ENCODE measurements at places on chromosomes 5 and 9.
A peak's percentile ranks its signal among the peaks of the same experiment; 100 is the strongest.

GRCh38 chr5:148972974-148973374 lies 89.9 kb downstream of the SH3TC2 start:
- DNase-seq, result no peak

- DNase-seq, result no peak
Measured at GRCh38 chr9:115411993-115412452, 294.1 kb upstream of the TNC start.

DNA sequence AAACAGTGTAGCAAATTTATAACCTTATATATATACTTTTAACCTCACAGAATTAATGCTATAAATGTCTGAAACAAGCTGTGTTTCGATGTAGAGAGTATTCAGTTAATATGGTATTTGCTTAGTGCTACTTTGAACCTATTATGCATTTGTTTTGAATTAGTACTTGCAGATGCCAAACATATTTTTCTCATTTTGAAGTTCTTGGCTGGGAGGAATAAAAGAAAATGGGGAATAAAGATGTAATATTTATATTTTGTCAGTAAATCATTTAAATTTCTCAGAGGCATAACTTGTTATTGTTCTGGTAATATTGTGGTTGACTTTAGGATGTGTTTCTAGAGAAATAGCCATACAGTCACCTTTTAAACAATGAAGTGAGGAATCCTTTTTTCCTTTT lies 175.9 kb upstream of the IZUMO3 start:
- no peak for DNase-seq

GRCh38 chr9:34647651-34648050 lies 1.2 kb downstream of the GALT start:
- DNase-seq, result no peak

GRCh38 chr9:79371948-79372555 lies 199.7 kb upstream of the TLE4 start:
- no peak for DNase-seq

- DNase-seq, result no peak
Measured at GRCh38 chr5:74116266-74116665, 490.3 kb downstream of the ARHGEF28 start.

- DNase-seq, result no peak
Measured at GRCh38 chr5:33048315-33048714, 337.2 kb downstream of the NPR3 start.

DNA sequence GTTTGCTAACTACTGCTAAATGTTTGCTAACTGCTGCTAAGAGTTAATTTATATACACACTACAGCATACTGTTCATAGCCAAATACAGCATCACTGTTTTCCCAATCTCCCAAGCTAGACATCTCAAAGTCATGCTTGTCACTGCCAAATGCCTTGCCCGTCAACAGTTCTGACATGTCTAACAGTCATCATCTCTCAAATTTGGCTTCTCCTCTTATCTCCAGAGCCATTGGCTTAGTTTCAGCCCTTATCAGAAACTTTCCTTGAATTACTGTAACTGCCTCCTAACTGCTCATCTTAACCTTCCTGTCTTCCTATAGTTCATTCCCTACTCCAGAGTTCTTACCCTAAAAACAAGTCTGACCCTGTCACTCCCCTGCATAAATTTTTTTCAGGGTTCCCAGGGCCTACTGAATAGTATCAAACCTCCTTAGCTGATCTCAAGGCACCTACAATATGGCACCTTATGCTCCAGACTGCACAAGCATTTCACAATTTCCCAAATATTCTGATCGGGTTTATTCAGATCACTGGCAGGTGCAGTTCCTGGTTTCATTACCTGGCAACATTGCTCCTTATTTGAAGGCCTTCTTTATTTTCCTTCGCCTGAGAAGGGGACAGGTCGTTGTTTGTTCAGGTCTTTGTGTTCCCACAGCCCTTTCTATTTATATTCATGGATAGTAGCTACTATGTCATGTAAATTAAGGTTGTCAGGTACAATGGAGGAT lies 55.9 kb upstream of the ANKRD55 start:
- no peak for DNase-seq

GRCh38 chr5:35476036-35476435 lies 141.6 kb upstream of the SPEF2 start:
- no peak for DNase-seq

GRCh38 chr9:33751536-33752129 lies 43.7 kb upstream of the PRSS3 start:
- no peak for DNase-seq

GRCh38 chr5:138657360-138657759 lies 82.2 kb upstream of the HSPA9 start:
- no peak for DNase-seq

- DNase-seq, result no peak
Measured at GRCh38 chr5:129631961-129632360, 115.9 kb upstream of the MINAR2 start.

- no peak for DNase-seq
Measured at GRCh38 chr9:129584136-129584535, 36.8 kb downstream of the C9orf50 start.

DNA sequence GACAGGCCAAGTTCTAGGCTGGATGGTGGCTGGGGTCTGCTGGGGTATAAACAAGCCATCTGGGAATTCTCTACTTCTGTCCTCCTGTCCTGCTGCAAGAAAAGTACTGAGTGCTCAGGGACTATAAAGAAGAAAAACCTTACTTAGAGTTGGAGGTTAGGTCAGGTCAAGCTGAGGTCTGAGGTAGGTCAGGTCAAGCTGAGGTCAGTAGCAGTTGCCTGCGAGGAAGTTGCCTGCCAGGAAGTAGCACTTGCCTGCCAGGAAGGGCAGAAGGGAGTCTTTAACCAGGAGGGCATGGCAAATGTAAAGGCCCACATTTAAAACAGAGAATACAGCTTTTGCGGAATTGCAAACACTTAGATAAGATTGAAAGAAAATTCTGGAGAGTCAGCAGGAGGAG lies 51.3 kb upstream of the PRLR start:
- no peak for DNase-seq

DNA sequence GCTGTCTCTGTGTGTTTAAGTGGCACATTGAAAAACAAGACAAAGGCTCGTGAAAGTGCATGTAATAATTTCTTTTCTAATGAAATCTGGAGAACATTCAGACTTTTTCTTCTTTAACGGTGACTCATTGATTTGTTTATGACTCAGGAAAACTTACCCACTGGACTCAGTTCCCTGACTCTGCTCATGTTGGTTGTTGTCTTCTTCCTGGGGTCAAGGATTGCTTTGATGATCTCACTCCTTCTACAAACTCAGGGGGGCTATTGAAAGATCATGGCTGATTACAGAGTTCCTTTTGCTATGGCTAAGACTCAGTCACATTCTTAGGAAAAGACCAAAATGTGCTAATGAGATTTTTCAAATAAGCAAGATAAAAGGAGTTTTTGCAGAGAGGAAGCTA lies 141.1 kb upstream of the DAP start:
- DNase-seq, result peak; percentile 62

DNA sequence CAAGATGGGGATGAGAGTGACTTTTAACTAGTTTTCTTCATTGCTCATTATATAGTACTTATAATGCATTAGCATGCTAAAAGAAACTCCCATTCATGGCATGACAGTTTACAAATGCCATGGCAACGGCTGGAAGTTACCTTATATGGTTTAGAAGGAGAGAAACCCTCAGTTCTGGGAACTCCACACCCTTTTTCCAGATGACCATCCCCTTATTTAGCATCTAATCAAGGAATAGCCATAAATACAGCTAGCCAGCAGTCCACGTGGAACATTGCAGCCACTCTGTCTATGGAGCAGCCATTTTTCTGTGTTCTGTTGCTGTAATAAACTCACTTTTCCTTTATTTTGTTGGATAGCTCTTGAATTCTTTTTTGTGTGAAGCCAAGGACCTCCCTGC lies 1137.8 kb downstream of the CDH18 start:
- DNase-seq, result no peak

GRCh38 chr5:157506981-157507780 lies 47.2 kb downstream of the NIPAL4 start:
- DNase-seq, result no peak

DNA sequence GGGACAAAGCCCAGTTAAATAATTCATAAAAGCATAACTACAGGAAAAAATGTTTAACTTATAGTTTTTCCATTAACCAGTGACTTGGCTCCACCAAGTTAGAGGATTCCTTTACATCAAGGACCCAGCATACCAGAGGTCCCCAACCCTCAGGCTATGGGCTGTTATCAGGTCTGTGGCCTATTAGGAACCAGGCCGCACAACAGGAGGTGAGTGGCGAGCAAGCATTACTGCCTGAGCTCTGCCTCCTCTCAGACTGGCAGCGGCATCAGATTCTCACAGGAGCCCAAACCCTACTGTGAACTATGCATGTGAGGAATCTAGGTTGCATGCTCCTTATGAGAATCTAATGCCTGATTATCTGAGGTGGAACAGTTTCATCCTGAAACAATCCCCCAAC lies 303.1 kb downstream of the ELAVL2 start:
- no peak for DNase-seq

- no peak for DNase-seq
Measured at GRCh38 chr5:13354611-13355010, 589.9 kb downstream of the DNAH5 start.

- no peak for DNase-seq
Measured at GRCh38 chr5:142323480-142324135, 1.2 kb downstream of the SPRY4 start.

DNA sequence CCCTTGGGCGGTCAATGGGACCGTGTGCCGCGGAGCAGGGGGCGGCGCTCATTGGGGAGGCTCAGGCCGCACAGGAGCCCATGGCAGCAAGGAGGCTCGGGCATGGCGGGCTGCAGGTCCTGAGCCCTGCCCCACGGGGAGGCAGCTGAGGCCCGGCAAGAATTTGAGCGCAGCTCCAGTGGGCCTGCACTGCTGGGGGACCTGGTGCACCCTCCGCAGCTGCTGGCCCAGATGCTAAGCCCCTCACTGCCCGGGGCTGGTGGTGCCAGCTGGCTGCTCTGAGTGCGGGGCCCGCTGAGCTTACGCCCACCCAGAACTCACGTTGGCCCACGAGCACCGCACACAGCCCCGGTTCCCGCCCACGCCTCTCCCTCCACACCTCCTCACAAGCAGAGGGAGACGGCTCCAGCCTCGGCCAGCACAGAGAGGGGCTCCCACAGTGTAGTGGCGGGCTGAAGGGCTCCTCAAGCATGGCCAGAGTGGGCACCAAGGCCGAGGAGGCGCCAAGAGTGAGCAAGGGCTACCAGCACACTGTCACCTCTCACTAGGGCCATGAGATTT lies 141.1 kb upstream of the OR13F1 start:
- no peak for DNase-seq

GRCh38 chr9:109699019-109699418 lies 81.0 kb upstream of the PALM2AKAP2 start:
- DNase-seq, result peak; percentile 13

DNA sequence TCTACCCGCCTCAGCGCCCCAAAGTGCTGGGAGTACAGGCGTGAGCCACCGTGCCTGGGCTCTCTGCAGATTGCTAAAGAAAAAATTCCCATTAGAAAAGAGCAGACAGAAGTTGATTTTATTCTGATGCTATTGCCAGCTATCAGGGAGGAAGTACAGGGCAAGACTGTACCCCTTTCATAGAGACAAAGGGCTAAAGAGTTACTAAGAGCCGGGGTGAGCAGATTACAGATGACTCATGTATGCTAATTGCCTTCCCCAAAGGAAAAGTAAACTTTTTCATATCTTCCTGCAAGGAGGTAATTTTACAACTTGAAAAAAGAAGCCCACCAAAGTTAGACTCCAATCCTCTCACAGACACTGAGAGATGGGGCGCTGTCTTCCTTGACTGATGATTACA lies 42.3 kb upstream of the MCTP1 start:
- DNase-seq, result peak; percentile 2

- no peak for DNase-seq
Measured at GRCh38 chr9:120528829-120529228, 51.1 kb downstream of the CDK5RAP2 start.

DNA sequence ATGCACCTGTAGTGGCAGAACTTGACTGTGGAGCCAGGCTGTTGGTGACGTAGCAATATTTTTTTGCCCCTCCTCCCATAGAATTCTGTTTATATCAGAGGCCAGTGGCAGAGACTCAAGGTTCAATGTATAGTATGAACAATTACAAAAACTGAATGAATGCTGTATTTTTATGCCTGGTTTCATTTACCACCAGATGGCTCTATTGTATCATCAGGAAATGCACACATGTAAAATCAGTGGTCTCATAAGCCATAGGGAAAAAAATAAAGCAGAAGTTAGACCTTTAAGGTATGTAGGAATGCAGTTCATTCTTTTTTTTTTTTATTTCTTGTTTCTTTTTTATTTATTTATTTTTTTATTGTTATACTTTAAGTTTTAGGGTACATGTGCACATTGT lies 43.6 kb downstream of the CCDC192 start:
- no peak for DNase-seq

GRCh38 chr5:140258016-140258415 lies 44.9 kb downstream of the PFDN1 start:
- no peak for DNase-seq

GRCh38 chr5:33363537-33363936 lies 77.2 kb upstream of the TARS1 start:
- no peak for DNase-seq

- DNase-seq, result no peak
Measured at GRCh38 chr9:20442461-20443319, 179.6 kb downstream of the MLLT3 start.

GRCh38 chr5:156783092-156783491 lies 67.0 kb upstream of the PPP1R2B start:
- DNase-seq, result no peak

- DNase-seq, result no peak
Measured at GRCh38 chr5:170000155-170000554, 19.9 kb upstream of the INSYN2B start.

DNA sequence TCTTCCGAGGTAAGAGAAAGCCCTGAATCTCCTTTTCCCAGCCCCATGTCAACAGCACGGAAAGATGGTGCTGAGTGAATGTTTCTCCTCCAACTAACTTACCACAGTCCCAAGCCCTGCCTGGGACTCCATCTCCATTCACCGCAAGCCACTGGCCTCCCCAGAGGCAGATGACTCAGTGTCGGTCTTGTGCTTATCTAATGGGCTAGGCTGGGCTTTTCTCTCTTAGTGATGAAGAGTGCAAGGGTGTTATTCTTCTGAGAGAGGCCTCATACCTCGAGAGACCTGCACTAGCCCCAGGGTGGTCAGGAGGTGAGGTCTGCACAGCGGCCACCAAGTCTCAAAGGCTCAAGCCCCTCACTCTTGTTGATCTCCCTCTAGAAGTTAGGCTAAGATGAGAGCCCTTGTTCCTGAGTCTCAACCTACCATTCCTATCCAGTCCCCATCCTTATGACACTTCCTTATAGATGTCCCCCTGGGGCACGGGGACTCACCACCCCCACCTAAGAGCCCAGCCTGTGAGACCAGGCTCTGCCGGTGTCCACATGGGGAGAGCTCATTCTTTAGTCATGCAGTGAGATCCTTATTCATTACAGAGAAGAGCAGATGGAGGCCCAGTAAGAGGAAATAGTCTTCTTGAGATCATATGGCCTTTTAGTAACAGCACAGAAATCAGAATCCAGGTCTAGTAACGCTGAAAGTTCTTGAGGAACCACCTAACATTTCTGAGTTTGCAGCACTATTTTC lies 127.0 kb downstream of the SAXO1 start:
- peak; percentile 44 for DNase-seq

- no peak for DNase-seq
Measured at GRCh38 chr5:53568871-53569270, 8.4 kb downstream of the NDUFS4 start.

GRCh38 chr9:125612616-125613015 lies 94.4 kb downstream of the MAPKAP1 start:
- DNase-seq, result no peak

GRCh38 chr9:38180656-38181055 lies 111.6 kb upstream of the SHB start:
- no peak for DNase-seq

GRCh38 chr9:114390952-114391351 lies 3.2 kb upstream of the AKNA start:
- DNase-seq, result no peak
